ENCODE measurements at places on chromosomes 11 and 22.

DNA sequence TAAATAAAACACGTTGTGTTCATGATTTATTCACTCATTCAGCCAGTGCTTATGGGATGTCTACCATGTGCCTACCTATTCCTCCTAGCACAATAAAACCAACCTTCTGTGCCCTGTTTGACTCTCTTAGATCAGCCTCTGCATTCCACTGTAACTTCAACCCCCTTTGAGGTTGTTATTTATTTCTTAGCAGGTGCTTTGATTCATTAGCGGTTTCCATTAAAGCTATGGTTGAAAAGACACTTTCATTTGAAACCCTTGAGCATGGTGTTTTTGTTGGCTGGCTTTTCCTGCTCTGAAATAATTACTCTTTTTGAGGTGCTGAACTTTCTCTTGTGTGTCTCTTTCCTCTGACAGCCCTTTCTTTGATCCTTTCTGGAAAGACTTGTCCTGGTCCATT, 570.6 kb upstream of the LARGE1 start:
- no peak for DNase-seq

- no peak for DNase-seq
Measured at GRCh38 chr22:47781427-47782111, 1019.1 kb downstream of the TBC1D22A start.

DNA sequence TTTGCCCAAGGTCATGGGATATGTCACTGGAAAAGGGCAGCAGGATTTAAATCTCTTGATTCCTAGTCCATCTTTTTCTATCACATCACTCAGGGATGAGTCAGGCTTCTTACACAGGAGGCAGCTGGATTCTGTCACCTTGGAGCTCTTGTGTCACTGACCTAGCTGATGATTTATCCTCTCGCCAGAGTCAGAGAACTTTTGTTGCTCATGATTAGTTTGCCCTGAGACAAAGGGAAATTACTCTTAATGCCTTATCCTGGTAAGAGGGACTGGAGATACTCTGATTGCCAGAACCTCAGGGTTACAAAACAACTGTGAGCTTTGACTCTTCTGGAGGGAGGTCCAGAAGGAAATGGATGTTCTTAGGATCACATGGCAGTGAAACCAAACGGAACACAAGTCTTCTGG, 10.1 kb downstream of the COA4 start:
- DNase-seq, result peak; percentile 23

GRCh38 chr11:2092464-2092910, 46.7 kb downstream of the IGF2 start:
- DNase-seq, result no peak

GRCh38 chr11:27839226-27839913, 139.1 kb upstream of the BDNF start:
- DNase-seq, result peak; percentile 25

DNA sequence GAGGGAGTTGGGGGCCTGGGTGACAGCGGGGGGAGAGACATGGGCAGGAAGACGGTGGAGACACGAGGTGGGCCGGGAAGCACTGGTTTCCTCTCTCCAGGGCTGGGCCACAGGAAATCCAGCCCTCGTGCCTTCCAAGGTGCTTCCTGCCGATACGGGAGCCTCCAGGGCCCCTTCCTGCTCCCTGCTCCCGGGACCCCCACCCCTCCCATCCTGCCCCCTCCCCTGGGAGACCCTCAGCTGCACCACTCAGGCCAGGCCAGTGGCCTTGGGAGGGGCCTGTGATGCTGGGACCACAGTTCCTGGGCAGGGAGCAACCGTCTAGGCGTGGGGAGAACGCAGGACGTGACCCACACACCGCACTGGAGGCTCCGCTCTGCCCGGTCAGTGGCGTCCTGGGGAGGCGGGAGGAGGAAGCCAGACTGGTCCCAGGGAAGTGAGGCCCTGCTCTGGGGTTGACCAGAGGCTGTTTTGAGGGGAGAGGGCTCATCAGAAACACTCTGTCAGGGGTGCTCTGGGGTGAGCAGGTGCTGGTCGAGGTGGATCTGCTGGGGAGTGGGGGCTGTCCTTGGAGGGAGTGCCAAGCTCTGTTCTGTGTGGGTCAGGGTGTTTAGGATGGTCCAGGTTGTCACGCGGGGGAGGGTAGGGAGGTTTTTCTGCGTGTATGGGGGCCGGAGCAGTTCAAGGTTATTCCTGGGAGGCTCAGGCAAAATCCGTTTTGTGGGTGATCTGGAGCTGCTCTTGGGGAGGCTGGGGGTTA, at the start of gene SHANK3:
Gene SHANK3 (plus strand): TSS at position 353 of the 760 bp plus-strand sequence.
- DNase-seq, result no peak

DNA sequence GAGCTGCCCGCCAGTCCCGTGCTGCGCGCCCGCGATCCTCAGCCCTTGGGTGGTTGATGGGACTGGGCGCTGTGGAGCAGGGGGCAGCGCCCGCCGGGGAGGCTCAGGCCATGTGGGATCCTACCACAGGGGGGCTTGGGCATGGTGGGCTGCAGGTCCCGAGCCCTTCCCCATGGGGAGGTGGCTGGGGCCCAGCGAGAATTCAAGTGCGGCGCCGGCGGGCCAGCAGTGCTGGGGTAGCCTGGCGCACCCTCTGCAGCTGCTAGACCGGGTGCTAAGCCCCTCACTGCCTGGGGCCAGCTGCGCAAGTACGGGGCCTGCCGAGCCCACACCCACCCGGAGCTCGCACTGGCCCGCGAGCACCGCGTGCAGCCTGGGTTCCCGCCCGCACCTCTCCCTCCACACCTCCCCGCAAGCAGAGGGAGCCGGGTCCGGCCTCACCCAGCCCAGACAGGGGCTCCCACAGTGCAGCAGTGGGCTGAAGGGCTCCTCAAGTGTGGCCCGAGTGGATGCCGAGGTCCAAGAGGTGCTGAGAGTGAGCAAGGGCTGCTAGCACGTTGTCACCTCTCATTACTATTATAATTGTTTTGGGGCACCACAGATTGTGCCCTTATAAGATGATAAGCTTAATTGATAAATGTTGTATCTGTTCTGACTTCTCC, 333.2 kb downstream of the CASP12 start:
- DNase-seq, result no peak

DNA sequence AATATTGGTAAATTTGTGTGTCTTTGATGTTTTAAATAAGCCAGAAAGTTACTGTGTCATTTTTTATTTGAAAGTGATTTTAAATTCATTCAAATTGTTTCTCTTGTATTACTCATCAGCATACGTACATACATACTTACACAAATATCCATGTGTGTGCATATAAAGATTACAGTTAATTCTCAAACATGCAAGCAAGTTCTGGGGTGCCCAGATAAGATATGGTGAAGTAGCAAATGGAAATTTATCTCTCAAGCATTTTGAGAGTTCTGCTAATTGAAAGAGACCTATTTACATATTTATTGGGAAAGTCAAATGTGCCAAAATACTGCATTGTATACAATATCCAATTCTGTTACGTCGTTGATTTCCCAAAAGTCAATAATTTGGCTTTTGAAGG, 1024.0 kb upstream of the CNTN5 start:
- no peak for DNase-seq

DNA sequence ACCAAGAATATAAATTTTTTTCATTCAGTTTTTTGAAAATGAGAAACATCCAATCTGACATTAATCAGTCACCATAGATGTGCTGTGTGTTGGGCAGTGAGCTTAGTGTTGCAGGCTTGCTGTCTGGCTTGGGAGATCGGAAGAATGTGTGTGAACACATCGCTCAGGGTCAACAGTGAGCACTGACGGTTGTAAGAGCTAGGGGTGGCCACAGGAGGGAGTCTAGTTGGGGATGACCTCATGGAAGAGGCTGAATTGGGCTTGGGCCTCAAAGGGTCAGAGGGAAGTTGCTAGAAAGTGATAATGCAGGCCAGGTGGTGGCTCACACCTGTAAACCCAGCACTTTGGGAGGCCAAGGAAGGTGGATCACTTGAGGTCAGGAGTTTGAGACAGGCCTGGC, 375.4 kb downstream of the DDX10 start:
- DNase-seq, result peak; percentile 11

DNA sequence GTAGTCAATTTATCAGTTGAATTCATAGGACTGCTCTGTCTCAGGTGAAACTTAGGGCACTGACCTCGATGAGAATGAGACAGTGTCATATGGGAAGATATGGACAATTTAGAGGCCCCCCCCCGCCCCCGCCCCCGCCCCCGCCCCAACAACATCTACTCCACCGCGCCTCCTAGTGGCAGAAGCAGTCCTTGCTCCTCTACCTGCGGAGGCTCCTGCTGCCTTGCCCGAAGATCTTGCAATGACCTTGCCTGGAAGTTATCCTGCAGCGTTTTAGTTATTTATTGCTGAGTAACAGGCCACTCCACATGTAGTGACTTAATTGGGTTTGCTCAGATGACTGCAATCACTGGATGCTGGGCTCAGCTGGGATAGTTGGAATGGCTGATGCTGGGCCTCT, 15.2 kb downstream of the SERPINH1 start:
- no peak for DNase-seq

- DNase-seq, result no peak
Measured at GRCh38 chr11:120133216-120134105, 4.5 kb downstream of the TRIM29 start.

- no peak for DNase-seq
Measured at GRCh38 chr11:69377953-69378302, 84.0 kb downstream of the MYEOV start.

All from SW480 (cell line).